ENCODE measurements at places on chromosomes 2 and 18.

GRCh38 chr2:145159676-145160075 is 639.8 kb upstream of the ZEB2 start:
- DNase-seq = no peak
- no peak overlapping the region for H3K27ac ChIP-seq
- H3K36me3 ChIP-seq = no peaks in the 10 kb centered on the region
- no peaks in the 10 kb centered on the region for H3K4me1 ChIP-seq
- no peak overlapping the region for H3K4me3 ChIP-seq

GRCh38 chr18:191725-192124 is 33.4 kb downstream of the USP14 start:
- H3K4me3 ChIP-seq = no peak overlapping the region
- peaks cover 4% of the 10 kb centered on the region for H3K4me1 ChIP-seq
- no peaks in the 10 kb centered on the region for H3K27me3 ChIP-seq
- no peak for DNase-seq
- H3K27ac ChIP-seq = no peak overlapping the region

GRCh38 chr2:17309741-17310339 is 208.4 kb downstream of the RAD51AP2 start:
- H3K4me1 ChIP-seq = peaks cover 6% of the 10 kb centered on the region
- H3K27me3 ChIP-seq = peaks cover 12% of the 10 kb centered on the region
- no peak overlapping the region for H3K4me3 ChIP-seq
- no peaks in the 10 kb centered on the region for H3K36me3 ChIP-seq
- peak; percentile 57 for DNase-seq

- no peaks in the 10 kb centered on the region for H3K36me3 ChIP-seq
- H3K4me3 ChIP-seq = no peak overlapping the region
- no peaks in the 10 kb centered on the region for H3K27me3 ChIP-seq
- no peaks in the 10 kb centered on the region for H3K4me1 ChIP-seq
- H3K27ac ChIP-seq = no peak overlapping the region
- no peak for DNase-seq
Observed at GRCh38 chr2:128504246-128505149, 185.8 kb upstream of the HS6ST1 start.

DNA sequence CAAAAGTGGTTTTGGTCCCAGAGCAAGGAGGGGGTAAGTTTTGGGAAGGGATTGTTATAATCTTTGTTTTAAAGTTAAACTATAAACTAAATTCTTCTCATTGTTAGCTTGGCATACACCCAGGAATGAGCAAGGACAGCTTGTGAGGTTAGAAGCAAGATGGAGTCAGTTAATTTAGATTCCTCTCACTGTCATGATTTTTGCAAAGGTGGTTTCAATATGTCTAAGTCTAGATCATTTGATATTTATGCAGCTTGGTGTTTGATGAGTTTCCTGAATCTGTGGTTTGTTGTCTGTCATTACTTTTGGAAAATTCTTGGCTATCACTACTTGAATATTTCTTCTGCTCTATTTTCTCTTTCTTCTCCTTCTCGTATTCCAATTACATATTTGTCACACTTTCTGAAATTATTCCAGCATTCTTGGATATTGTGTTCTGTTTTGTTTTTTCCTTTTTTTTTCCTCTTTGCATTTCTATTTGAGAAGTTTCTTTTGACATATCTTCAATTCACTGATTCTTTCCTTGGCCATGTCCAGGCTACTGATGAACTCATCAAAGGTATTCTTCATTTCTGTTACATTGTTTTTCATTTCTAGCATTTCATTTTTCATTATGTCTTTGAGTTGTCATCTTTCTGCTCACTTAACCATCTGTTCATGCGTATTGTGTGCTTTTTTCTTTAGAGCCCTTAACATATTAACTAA is 5.1 kb downstream of the SP140 start:
- no peak for DNase-seq
- H3K27ac ChIP-seq = peak overlapping the region; percentile 71
- H3K4me3 ChIP-seq = peak overlapping the region; percentile 93
- peaks cover 53% of the 10 kb centered on the region for H3K4me1 ChIP-seq
- H3K36me3 ChIP-seq = peaks cover 77% of the 10 kb centered on the region
- no peaks in the 10 kb centered on the region for H3K27me3 ChIP-seq

DNA sequence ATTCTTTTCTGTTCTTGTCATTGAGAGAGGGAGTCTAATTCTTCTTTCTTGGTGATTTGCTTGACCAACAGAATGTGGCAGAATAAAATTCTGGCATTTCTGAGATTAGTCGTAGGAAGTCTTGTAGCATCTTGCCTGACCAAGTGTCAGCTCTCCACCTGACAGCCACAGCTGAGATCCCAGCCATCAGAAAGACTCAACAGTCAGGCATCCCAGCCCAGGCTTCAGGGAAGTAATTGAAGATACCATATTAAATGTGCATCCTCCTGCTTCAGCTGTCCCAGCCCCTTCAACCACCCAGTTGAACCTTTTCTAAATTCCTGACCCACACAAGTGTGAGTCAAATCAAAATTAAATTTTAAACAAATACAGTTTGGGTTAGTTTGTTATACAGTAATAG is 208.3 kb downstream of the PIK3C3 start:
- DNase-seq = no peak
- H3K4me3 ChIP-seq = no peak overlapping the region
- no peaks in the 10 kb centered on the region for H3K36me3 ChIP-seq
- peaks cover 4% of the 10 kb centered on the region for H3K27me3 ChIP-seq
- H3K27ac ChIP-seq = no peak overlapping the region

- peaks cover 10% of the 10 kb centered on the region for H3K27me3 ChIP-seq
- H3K36me3 ChIP-seq = no peaks in the 10 kb centered on the region
- no peak for DNase-seq
- no peak overlapping the region for H3K27ac ChIP-seq
- no peak overlapping the region for H3K4me3 ChIP-seq
Observed at GRCh38 chr2:46857871-46858701, 57.5 kb downstream of the MCFD2 start.

- H3K4me1 ChIP-seq = peaks cover 26% of the 10 kb centered on the region
- peak; percentile 76 for DNase-seq
- H3K4me3 ChIP-seq = peak within 1 kb of the TSS; percentile 43
- H3K27me3 ChIP-seq = peaks cover 5% of the 10 kb centered on the region
- peaks cover 41% of the 10 kb centered on the region for H3K36me3 ChIP-seq
Observed at GRCh38 chr2:74525717-74526648, at the start of gene DQX1. TSS of gene DQX1 (minus strand) at chr2:74526231. CDS start at chr2:74525729, 502 bp downstream.

DNA sequence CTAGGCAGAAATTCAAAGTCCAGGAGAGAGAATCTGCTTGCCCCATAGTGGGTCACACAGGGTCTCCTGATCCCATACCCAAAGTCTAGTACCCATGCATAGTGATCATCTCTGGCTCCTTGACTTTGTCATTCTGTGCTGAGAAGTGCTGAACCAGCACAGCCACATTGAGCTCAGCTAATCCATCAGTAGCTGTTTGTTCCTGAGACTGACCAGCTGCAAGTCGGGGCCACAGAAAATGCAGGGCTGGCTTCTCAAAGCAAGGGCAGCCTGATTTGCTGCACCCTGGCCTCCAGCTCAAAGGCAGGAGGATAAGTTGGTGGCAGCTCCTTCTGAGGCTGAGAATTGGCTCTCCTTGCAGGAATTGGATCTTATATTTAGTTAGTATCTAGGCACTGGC is 72.2 kb downstream of the LYPD1 start:
- no peaks in the 10 kb centered on the region for H3K4me1 ChIP-seq
- H3K27ac ChIP-seq = no peak overlapping the region
- no peak for DNase-seq
- H3K4me3 ChIP-seq = no peak overlapping the region

- H3K27me3 ChIP-seq = peaks cover 5% of the 10 kb centered on the region
- H3K27ac ChIP-seq = no peak overlapping the region
- H3K4me3 ChIP-seq = no peak overlapping the region
Observed at GRCh38 chr18:76134628-76135027, 360.4 kb downstream of the ZNF516 start.

DNA sequence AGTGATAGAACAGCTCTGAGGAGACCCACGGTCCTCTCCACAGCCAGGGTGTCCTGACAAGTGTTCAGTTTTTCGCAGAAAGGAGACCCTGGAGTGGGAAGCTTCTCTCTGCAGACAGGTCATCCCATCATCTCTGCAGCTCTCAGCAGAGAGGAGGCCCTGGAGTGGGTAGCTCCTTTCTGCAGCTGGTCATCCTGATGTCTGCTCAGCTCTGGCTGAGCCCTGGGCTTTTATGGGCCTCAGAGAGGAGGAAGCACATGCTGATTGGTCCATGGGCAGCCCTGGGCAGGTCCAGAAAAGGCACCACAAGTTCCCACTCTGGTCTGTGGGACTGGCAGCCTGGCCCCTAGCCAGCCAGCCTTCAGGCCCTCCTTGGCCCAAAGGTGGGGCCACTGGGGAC is 72.3 kb upstream of the ST3GAL5 start:
- no peak for DNase-seq
- peaks cover 12% of the 10 kb centered on the region for H3K36me3 ChIP-seq
- no peak overlapping the region for H3K4me3 ChIP-seq
- H3K27ac ChIP-seq = no peak overlapping the region
- peaks cover 25% of the 10 kb centered on the region for H3K4me1 ChIP-seq
- peaks cover 7% of the 10 kb centered on the region for H3K27me3 ChIP-seq

- peak overlapping the region; percentile 90 for H3K4me3 ChIP-seq
- H3K4me1 ChIP-seq = peaks cover 16% of the 10 kb centered on the region
- peaks cover 3% of the 10 kb centered on the region for H3K36me3 ChIP-seq
- H3K27me3 ChIP-seq = no peaks in the 10 kb centered on the region
- H3K27ac ChIP-seq = peak overlapping the region; percentile 5
Observed at GRCh38 chr2:223835701-223836532, 1.5 kb downstream of the AP1S3 start.

DNA sequence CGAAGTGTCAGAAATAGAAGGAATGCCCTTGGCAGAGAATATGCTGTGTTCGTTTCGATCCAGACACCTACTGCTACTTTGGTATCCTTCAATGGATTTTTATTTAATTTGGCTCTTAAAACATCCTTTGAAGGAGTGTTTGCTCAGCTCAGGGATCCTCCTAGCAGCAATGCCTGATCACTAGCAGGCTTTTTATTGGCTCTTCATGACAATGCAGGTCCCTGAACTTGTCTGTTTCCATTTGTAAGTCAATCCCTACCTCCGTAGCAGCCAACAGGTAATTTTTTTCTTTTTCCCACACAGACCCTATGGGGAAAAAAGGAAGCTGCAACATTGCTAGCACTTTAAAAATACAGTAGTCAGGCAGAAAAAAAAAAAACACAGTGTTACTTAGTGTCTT is 366.2 kb upstream of the LRRTM1 start:
- H3K27ac ChIP-seq = no peak overlapping the region
- H3K36me3 ChIP-seq = no peaks in the 10 kb centered on the region
- H3K4me3 ChIP-seq = no peak overlapping the region
- DNase-seq = no peak
- H3K4me1 ChIP-seq = no peaks in the 10 kb centered on the region
- no peaks in the 10 kb centered on the region for H3K27me3 ChIP-seq

- no peaks in the 10 kb centered on the region for H3K4me1 ChIP-seq
- DNase-seq = no peak
- H3K36me3 ChIP-seq = peaks cover 38% of the 10 kb centered on the region
- no peak overlapping the region for H3K27ac ChIP-seq
- no peaks in the 10 kb centered on the region for H3K27me3 ChIP-seq
Observed at GRCh38 chr2:206127656-206128055, 31.6 kb downstream of the NDUFS1 start.

Measured in activated CD4-positive, alpha-beta T cell treated with anti-CD3 and anti-CD28 coated beads, Interleukin-2, amount 10 ng/mL, durations not matched to agents 24 days and 14 days (primary cell).